Trophoblast cell (in vitro differentiated cells and primary cell): ENCODE measurements at places on chromosomes 4 and X.
A peak's percentile ranks its signal among the peaks of the same experiment; 100 is the strongest.

DNA sequence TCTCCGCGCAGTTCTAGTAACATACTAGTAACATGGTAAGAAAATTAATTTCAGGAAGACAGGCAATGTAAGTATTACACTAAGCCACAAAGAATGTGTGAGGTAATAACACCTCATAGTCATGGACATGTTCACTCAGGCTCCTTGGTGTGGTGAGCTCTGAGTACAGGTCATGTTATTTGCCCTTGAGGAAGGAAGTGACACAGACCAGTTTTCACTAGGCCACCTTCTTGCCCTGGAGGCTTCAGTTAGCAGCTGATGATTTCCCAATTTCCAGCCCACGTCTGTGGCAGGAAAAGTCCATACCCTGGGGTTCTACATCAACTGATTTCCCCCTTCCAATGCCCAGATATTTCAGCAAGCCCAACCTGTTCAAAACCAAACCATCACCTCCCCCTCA lies 6.7 kb downstream of the APOO start:
- peak; percentile 90 for DNase-seq

DNA sequence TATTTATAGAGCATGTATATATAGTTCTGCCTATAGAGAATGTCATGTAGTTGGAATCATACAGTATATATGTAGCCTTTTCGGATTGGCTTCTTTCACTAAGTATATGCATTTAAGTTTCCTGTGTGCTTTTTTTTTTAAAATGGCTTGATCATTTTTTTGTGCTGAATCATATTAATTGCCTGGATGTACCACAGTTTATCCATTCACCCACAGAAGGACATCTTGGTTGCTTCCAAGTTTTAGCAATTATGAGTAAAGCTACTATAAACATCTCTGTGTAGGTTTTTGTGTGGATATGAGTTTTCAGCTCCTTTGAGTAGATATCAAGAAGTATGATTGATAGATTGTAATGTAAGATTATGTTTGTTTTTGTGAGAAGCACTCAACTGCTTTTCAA lies 23.8 kb downstream of the PTTG2 start:
- no peak for DNase-seq

DNA sequence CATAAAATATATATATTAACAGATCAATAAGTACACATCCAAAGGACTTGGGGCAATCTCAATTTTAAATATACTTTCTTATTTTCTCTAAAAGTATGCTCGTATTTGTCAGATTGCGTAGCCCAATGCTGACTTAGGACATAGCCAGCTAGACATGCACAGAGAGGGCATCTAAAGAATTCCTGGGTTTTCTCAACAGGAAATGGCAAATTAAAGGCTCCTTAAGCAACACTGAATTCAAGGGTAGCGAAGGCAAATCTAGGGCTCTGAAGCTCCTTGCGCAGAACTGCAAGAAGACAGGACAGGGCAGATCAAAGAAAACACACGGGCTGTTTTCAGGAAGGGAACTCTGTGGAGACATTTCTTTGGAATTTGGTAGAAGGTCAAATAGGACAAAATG lies 94.6 kb upstream of the FTHL17 start:
- peak; percentile 8 for DNase-seq

- no peak for DNase-seq
Measured at GRCh38 chr4:180615746-180616145, 1627.5 kb upstream of the TENM3 start.
